ENCODE measurements at places on chromosomes 12 and 14. TPM values are rescaled to one million over a fixed set of nuclear protein-coding genes. Genes with fewer than 3 reads are reported as not detected.

LPAR5 gene
- total RNA-seq: 0.28 TPM

GRCh38 chr12:53701518-53702264 is 25.6 kb downstream of the CALCOCO1 start:
- peak; percentile 89 for DNase-seq

CFAP251 gene
- 3.0 TPM for total RNA-seq

IGF1 gene
- 15.6 TPM for total RNA-seq

SLC38A4 gene
- total RNA-seq: 0.55 TPM

- no peak for DNase-seq
These were observed 402 bp downstream of the LMNTD1 start for GRCh38 chr12:25552681-25553080.
